ENCODE measurements at places on chromosomes 4 and X.

DNA sequence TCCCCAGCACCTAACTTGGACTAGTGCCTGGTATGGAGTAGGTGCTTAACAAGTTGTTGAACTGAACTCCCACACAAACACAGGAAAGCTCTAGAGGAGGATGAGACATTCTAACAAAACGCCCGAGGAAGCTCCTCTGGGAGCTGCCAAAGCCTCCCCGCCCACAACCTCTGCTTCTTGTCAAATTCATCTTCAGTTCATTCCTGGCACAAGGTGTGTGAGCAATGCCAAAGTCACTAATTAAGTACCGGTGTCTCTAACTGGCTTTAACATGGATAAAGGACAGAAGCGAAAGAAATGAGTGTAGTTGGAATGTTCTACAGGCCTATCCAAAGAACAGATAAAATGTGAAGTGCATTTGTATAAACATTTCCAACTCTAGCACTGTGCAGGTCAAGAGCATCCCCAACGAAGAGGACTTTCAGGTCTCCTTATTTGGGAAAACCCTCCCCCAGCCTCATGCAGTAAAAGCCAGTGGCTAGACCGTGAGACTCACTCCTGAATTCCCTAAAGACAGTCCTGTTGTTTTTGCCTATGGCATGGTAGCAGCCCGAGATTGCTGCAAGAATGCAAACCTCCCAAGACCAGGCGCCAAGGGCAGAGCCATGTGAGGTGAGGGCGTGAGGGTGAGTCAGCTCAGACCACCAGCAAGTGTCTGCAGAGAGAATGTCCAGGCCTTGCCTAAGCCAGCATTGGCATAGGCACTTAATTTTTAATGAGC, 72.2 kb upstream of the KLF3 start:
- no peak for DNase-seq

- no peak for DNase-seq
These were observed 51.5 kb downstream of the STARD8 start for GRCh38 chrX:68698942-68699341.

DNA sequence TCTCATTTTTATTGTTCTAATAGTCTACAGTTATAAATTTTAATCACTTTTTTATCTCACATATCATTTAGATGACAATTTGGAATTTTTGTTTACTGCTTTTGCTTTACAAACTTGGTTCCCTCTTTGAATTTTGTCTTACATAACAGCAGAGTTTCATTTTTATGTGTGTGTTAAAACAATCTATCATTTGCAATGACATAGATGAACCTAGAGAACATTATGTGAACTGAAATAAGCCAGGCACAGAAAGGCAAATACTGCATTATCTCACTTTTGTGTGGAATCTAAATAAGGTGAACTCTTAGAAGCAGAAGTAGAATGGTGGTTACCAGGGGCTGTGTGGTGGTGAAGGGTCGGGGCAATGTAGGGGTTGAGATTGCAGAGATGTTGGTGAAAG, 170.7 kb downstream of the GASK1B start:
- DNase-seq, result no peak

DNA sequence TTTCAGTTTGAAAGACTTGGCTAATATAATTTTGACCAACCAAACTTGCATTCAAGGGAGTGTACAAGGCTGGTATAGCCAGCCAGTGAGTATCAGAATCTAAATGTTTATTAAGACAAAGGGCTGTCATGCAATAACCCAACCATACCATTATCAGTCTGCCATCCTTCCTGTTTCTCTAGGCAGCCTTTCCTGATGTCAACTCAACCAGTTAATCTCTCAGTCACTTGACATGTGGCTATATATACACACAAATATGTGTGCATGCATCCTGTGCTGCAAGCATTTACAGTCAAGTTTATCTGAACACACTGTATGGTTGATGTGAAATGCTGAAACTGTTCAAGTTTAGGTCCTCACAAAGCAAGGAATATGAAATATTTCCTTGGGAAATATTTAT, 17.2 kb downstream of the BTK start:
- no peak for DNase-seq

- no peak for DNase-seq
These were observed 4.5 kb downstream of the SNX25 start for GRCh38 chr4:185213877-185214276.

- DNase-seq, result no peak
These were observed 58.2 kb upstream of the ZNF157 start for GRCh38 chrX:47311932-47312774.

GRCh38 chr4:103244251-103244650, 46.1 kb upstream of the CENPE start:
- no peak for DNase-seq

DNA sequence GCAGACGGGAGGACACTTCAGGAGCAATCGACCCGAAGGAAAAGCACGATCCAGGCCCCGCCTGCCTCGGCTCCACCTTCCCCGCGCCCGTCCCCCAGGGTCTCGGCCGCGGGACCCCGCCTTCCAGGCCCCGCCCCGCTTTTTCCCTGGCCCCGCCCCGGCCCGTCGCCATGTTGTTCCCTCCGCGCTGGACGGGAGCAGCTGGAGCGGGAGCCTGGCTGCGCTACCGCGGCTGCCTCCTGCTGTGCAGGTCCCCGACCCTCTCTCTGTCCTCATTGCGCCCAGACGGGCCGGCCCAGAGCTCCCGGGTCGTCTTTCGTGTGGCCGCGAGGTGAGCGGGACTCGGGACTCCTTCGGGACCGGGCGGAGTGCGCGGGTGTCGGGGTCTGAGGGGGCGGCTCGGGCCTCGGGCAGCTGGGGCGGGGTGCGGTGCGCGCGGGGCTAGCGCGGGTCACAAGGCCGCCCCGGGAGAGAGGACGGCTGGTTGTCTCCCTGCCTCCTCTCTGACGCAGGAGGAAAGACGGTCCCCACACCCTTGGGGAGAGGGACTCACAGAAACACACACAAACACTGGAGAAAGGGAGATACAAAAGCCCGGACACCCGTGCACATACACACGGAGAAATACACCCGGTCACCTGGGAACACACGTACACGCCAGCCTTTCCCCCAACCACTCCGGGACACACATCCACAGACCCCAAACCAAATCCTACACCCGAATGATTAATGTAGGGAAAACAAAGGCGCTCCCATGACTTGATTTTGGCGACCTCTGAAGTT, at the start of gene RAB9A:
Gene RAB9A (plus strand): TSS at position 171 of the 783 bp plus-strand sequence. CDS start 19,619 bp downstream, outside the sequence.
- DNase-seq, result no peak

GRCh38 chr4:121199742-121200561, 35.8 kb upstream of the TNIP3 start:
- no peak for DNase-seq

- no peak for DNase-seq
These were observed 11.0 kb upstream of the ADGRG2 start for GRCh38 chrX:19133231-19133630.

DNA sequence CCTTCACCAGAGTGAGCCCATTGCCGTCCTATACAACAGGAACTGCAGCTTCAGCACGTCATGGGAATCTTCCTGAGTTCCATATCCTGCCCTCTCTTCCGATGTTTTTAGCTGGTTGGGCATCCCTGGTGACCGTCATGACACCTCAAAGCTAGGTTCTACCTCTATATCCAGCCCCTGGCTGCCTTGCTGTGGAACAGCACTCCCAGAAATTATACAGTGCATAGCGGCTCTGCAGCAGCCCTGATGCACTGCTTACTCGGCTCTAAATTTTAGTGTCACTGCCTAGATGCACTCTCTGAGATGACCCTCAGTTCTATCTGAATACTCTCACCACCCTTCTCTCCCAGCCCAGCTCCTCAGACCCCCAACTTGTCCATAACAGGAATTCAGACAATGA, 44.3 kb downstream of the ARHGEF38 start:
- no peak for DNase-seq

GRCh38 chr4:30461218-30461617, 259.0 kb upstream of the PCDH7 start:
- no peak for DNase-seq

DNA sequence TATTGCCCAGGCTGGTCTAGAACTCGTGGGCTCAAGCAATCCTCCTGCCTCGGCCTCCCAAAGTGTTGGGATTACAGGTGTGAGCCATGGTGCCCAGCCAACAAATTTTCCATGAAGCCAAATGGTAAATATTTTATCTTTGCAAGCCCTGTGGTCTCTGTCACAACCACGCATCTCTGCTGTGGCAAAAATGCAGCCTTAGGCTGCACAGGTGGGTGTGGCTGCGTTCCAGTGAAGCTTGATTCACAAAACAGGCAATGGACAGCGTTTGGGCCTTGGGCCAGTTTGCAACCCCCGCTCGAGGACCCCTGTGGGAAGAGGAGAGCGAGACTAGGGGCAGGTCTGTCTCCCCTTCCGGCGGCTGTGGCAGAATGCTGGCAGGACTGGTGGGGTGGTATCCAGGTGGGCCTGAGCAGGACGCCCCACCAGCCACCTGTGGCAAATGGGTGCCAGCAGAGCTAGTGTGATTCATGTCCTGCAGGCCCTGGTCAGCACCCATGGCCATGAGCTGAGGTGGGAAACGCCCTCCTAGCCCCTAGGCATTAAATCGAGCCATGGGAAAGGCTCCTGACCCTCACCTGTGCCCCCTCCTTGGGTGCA, 19.7 kb downstream of the HTRA3 start:
- DNase-seq, result no peak

DNA sequence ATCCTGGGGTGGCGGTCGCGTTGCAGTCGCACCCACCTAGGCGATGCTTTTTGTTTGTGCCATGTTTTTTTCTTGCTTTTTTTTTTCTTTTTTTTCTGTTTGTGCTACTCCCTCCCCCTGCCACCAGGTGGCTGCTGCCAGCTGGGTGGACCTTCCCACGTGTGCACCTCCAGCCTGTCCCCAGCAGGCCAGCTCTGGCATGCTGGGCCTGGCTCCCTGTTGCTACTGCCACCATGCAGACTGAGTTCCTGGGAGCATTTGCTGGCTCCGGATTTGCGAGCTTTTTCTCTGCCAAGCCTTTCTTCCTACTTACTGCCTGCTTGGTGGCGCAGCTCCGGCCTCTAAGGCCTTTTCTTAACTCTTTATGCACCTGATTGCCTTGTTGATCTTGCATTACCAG, 161.2 kb upstream of the WDFY3 start:
- DNase-seq, result no peak

DNA sequence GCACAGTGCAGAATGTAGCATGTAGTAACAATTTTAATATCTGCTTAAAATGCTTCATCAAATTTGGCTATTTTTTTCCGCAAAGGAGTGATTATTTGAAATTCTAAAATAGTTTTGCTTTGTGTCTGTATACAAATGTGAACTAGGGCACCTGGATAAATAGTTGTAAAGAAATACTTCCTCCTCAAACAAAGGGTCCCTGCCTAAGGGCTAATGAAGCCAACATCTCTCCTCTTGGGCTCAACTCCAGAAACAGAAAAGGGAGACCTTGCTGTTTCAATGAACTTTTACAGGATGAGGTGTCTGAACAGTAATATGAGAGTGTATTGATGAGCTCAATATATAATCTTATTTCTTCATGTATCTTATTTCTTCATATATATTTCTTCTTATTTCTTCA, 30.8 kb upstream of the SCOC start:
- DNase-seq, result no peak

GRCh38 chrX:81082649-81083048, 119.1 kb downstream of the HMGN5 start:
- DNase-seq, result no peak

- DNase-seq, result no peak
These were observed 12.0 kb upstream of the LRAT start for GRCh38 chr4:154731756-154732155.

DNA sequence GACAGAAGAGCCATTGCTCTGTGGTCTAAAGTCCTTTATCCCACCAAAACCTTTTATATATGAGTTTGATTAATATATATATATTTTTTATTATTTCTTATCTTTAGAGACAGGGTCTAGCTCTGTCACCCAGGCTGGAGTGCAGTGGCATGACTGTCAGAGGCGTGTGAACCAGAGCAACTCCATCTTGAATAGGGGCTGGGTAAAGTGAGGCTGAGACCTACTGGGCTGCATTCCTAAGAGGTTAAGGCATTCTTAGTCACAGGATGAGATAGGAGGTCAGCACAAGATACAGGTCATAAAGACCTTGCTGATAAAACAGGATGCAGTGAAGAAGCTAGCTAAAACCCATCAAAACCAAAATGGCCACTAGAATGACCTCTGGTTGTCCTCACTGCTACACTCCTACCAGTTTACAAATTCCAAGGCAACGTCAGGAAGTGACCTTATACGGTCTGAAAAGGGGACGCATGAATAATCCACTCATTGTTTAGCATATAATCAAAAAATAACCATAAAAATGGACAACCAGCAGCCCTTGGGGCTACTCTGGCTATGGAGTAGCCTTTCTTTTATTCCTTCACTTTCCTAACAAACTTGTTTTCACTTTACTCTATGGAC, 10.5 kb downstream of the TBCK start:
- no peak for DNase-seq

DNA sequence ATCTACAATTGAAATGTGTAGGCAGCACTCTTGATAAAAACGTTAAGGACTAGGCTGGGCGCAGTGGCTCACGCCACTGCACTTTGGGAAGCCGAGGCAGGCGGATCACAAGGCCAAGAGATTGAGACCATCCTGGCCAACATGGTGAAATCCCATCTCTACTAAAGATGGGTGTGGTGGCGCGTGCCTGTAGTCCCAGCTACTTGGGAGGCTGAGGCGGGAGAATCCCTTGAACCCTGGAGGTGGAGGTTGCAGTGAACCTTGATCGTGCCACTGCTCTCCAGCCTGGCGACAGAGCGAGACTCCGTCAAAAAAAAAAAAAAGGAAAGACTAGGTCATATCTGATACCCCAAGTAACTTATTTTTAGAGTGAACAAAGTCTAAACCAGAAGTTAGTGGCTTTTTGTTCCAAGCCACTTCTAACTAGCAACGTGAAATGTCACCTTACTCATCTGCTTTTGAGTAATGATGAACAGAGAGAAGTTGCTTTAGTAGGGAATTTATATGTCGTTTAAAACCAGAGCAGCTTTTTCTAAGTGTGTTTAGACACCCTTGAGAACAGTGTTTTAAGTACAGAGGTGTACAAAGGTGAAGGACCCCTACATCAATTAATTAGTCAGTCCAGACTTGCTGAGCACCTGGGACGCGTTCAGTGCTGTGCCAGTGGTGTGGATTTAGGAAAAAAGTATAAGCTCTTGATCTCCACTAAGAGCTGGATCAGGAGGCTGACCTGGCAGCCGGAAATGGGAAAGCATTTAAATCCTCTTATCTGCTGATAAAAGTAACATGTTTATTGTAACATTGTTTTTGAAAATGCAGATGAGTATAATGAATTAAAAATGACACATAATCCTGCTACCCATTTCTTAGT, 23.5 kb downstream of the SPRY1 start:
- no peak for DNase-seq

GRCh38 chrX:68199062-68199848, 234.0 kb downstream of the OPHN1 start:
- no peak for DNase-seq

All from epithelial cell of proximal tubule (primary cell).